ENCODE measurements at places on chromosomes 16 and 17. TPM values are rescaled to one million over a fixed set of nuclear protein-coding genes. Genes with fewer than 3 reads are reported as not detected.

ACE gene
- 0.04 TPM for polyA plus RNA-seq

OSGIN1 gene
- polyA plus RNA-seq: 1.9 TPM

DNA sequence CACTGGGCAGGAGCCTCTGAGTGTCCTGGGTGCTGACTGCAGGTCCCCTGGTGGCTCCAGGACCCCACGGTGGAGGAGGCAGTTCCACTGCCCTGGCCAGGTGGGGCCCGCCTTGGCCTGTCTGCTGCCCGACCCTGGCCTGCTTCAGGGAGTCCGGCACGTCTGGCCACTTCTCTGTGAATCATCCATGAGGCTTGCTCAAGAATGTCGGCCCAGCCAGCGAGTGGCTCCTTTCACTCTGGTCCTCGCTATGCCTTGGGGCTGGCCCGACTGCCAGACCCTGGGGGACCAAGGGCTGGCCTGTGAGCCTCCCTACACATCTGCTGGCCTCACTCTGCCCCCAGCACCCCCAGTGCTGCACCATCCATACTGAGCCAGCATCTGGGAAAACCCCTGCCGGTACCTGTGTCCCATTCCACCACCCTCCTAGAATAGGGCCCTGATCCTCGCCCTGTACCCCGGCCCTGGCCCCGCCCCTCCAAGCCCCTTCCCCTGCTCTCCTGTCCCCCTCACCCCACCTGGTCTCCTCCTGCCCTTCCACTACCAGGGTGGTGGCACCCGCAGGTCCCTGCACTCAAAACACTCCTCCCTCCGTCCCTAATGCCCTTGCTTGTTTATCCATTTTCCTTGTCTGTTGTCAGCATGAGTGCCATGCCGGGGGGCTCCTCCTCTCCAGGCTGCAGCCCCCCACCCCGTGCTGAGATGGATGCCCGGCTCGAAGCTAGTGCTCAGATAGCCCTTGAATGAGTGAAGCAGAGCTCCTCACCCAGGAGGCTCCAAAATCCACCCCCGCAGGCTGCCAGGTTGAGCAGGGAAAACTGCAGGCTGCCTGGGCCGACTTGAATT is 35.5 kb downstream of the ADCY7 start:
- DNase-seq: peak; percentile 19

GRCh38 chr16:50458667-50459495 is 89.3 kb upstream of the NKD1 start:
- no peak for DNase-seq

DNA sequence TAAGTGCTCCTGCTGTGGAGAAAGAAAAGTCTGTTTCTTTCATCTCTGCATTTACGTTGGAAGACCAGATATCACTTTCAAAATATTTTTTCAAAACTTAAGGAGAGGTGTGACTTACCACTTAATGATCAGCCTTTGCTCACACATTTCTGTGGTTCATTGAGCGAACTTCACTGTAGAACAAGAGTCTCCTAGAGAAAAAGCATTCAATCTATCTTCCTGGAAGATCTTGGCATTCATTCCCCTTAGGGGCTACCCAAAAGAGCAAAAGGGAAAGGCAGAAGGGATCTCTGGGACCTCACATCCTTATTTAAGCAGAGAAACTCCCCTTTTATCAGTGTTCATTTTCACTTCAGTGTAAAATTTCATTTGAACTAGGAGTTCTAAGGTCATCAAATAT is 61.2 kb downstream of the HS3ST3A1 start:
- DNase-seq: no peak

GRCh38 chr16:10081201-10081940 is 100.9 kb downstream of the GRIN2A start:
- no peak for DNase-seq

- DNase-seq: no peak
These were observed 20.0 kb upstream of the ARL4D start for GRCh38 chr17:43378766-43379165.

GRCh38 chr16:29011112-29011511 is 26.3 kb downstream of the LAT start:
- DNase-seq: no peak

- no peak for DNase-seq
These were observed 56.0 kb downstream of the CDH13 start for GRCh38 chr16:82682767-82683166.

Data from foreskin keratinocyte (primary cell).